ENCODE measurements at places on chromosomes 1 and 21.

GRCh38 chr1:154404984-154405746 lies at the start of gene IL6R:
IL6R (plus strand) TSS chr1:154405343; CDS start chr1:154405630, 287 bp downstream.
- DNase-seq: peak; percentile 44

DNA sequence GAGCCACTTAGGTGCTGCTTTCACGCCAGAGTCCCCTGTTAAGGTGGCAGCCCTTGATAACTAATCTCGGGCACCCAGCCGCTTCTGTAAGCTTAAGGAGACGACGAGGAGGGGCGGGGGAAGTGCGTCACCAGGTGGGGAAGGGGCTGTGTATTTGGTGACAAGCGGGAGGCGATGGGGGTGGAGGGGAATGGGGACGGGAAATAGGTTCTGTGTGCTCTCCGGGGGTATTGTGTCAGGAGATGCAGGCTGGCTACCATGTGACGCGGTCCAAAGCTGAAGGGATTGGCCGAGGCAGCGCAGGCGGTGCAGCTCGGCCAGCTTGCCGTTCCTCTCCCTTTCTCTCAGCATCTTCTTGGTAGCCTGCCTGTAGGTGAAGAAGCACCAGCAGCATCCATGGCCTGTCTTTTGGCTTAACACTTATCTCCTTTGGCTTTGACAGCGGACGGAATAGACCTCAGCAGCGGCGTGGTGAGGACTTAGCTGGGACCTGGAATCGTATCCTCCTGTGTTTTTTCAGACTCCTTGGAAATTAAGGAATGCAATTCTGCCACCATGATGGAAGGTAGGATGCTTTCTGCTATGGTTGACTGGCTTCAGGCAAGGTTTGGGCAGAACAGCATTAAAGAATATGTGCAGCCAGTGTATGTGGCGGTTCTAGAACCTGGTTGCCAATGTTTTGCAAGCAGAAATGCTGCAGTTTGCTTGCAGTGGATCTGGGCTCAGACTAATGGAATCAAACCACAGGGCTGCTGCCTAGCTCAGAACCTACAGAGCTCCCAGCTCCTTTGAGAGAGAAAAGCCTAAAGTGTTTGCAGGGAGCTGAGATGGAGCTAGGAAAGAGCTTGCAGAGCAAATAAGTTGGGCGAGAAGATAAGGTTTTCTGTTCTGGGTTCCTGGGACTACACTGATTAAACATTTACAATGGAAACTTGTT lies at the start of gene SGIP1:
Gene SGIP1 (plus strand): TSS at position 350 of the 937 bp plus-strand sequence. CDS start 206 bp downstream, at position 556.
- no peak for DNase-seq

GRCh38 chr1:30998887-30999286 lies 66.6 kb downstream of the PUM1 start:
- DNase-seq: no peak

DNA sequence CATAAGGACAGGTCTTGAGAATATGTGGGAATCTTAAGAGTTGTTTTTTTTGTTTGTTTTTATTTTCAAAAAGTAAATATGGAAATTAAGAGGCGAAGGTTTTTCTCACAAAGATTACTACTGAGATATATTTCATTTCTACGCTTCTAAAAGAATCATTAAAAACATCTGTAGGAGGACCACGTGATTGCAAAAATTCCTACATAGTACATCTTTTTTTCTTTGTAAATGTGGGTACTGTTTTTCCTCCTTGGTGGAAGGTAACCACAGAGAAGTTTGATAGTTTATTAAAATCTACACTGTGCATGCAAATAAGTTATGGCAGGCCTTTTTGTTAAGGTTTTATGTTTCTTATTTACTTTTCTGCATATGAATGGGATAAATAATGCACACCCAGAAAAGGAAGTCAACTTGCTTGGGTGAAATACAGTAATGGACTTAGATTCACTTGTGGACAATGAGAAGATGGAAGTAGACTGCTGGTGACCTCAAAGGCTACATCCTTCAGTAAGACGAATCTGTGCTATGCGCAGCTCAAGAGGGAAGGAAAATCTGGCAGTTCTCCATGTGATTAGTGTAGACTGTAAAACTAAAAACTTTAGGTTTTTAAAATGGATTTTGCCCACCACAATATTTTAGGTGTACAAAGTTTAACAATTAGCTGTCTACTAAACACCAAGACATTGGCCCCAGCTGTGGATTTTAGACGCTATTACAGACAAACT lies 2.0 kb downstream of the AK5 start:
- no peak for DNase-seq

GRCh38 chr1:192954705-192955265 lies 104.4 kb downstream of the UCHL5 start:
- DNase-seq: no peak

DNA sequence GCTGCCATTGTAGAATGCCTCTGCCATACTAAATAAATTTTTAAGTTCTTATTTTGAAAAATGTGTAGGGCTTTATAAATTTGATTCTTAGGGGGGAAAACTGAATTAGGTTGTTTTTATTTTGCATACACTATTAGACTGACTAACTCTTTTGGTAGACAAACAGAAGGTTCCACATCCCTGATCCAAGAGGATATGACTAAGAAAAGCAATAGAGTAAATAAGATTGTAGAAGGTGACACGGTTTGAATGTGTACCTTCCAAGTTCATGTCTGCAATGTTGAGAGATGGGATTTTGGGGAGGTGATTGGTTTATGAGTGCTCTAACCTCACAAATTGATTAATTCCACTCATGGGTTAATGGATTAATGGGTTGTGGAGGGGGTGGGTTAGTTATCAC lies 127.9 kb downstream of the GLUL start:
- no peak for DNase-seq
